Caki2 (cell line): ENCODE measurements at places on chromosomes 1 and 21. TPM values are rescaled to one million over a fixed set of nuclear protein-coding genes. Genes with fewer than 3 reads are reported as not detected.

The LCA5L gene
- total RNA-seq = 2.4 and 2.6 TPM in 2 replicates

The CACNA1S gene
- total RNA-seq = not detected in 2 replicates

The SH2D2A gene
- total RNA-seq = not detected in 2 replicates

The VASH2 gene
- 0.17 and 0.74 TPM in 2 replicates for total RNA-seq

The FCRL1 gene
- total RNA-seq = not detected in 2 replicates

The C1orf141 gene
- total RNA-seq = not detected in 2 replicates

The IBA57 gene
- 1.6 and 11.9 TPM in 2 replicates for total RNA-seq

The FMO1 gene
- not detected in 2 replicates for total RNA-seq

The TMCC2 gene
- total RNA-seq = 7.7 and 9.3 TPM in 2 replicates

The SLC41A1 gene
- 4.7 and 15.0 TPM in 2 replicates for total RNA-seq

The OR2T29 gene
- total RNA-seq = not detected in 2 replicates

The OR2L3 gene
- total RNA-seq = not detected in 2 replicates

The ERO1B gene
- 4.1 and 7.6 TPM in 2 replicates for total RNA-seq

The GPX7 gene
- total RNA-seq = not detected in 2 replicates

The TRAF5 gene
- total RNA-seq = 3.2 and 6.2 TPM in 2 replicates

- DNase-seq = no peak
These were observed 15.9 kb upstream of the NUAK2 start for GRCh38 chr1:205337481-205337880.

- DNase-seq = peak; percentile 85
These were observed 31.0 kb downstream of the UMODL1 start for GRCh38 chr21:42102076-42102475.

DNA sequence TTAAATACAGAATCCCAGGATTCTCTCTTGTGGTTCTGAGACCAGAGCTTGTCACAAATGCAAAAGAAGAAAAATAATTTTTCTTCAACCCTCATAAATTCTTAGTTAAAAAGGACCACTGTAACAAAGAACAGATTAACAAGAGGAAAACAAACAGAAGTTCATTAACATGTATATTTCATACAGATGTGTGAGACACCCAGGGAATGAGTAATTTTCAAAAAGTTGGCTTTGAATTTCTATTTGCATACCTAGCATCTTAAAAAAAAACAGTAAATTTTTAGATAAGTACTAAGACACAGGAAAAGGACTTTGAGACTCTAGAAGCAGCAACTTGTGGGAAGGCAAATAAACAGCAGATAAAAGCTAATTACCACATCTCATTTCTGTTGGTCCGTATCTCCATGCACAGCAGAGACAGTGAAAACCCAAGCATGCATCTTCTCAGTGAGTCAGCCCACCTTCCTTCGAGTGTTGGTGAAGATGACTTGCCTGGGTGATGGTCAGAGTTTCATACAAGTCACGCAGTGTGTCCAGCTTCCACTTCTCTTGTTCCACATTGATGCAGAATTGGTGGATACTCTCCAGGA lies 399.9 kb upstream of the ADAMTS5 start:
- DNase-seq = no peak

DNA sequence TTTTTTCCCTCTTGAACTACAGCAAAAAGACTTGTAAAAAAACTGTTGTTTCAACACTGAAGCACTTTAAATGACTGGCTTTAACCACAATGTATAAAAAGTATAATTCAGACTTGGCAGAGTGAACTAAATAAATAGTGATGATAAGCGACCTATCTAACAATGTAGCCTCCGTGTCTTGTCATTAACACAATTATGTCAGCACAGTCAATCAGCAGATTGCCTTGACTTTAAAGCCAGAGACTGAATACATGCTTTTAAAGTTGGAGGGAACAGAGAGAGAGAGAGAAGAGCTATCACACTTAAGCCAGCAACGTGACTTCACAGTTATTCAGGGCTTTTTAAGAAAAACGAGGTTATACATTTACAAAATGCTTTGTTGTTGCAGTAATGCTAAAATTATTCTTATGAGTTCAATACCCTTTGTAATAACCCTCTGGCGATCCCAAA lies 378.1 kb downstream of the LMO4 start:
- peak; percentile 52 for DNase-seq

- peak; percentile 86 for DNase-seq
These were observed at the start of gene DNAH14 for GRCh38 chr1:224929335-224930237. Gene DNAH14 (plus strand): TSS chr1:224929675. CDS start chr1:224952703, 23,028 bp downstream.

- no peak for DNase-seq
These were observed 6.2 kb downstream of the KCNK1 start for GRCh38 chr1:233620065-233620464.

DNA sequence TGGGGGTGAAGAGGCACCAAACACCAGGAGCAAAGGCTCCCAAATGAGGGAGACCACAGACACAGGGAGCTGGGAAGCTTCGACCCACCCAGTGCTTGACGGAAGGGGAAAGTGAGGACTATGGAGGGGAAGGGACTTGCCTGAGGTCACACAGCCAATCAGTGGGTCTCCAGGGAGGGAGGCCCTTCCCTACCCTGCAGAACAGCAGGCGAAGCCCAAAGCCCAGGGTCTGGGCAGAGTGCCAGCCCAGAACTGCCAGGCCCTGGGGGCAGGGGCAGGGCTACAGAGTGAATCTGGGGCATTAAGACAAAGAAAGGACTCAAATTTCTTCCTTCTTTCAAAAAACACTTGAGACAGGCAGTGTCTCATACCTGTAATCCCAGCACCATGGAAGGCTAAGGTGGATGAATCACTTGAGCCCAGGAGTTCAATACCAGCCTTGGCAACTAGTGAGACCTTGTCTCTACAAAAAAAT lies 45.5 kb upstream of the ECE1 start:
- DNase-seq = peak; percentile 70

GRCh38 chr1:25765923-25766589 lies 33.9 kb upstream of the SELENON start:
- no peak for DNase-seq

- peak; percentile 83 for DNase-seq
These were observed 4.1 kb upstream of the SLC2A1 start for GRCh38 chr1:42962641-42963377.

DNA sequence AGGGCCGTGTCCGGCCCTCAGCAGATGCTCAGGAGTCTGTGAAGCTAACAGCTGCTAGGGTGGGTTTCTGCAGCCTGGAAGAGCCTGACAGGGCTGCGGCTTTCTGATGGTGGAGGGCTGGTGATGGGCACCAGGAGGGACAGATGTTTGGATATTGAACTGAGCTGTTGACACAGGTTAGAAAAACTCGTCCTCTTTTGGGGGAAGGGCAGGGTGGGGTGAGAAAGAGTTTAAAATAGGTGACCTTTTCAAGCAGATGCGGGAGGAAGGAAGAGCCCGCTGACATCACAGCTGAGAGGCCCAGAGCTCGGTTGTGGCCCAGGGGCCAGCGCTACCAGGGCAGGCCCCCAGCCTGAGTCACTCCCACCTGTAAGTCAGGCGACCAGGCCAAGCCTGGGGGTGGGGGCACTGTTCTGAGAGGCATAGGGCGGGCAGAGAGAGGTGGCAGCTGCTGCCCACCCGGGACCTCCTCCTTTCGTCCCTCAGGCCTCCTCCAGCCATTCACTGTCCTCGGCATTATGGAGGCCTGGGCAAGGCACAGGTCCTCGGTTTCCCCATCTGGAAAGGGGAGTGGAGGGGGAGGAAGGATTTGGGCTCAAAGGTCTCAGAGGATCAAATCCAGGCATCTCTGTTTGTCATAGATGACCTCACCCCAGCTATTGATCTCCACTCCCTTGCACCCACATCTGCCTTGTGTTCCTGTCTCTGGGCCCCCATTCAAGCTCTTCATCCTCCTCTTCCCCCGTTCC lies 32.3 kb upstream of the ID3 start:
- peak; percentile 60 for DNase-seq

- DNase-seq = no peak
These were observed 710 bp upstream of the PDXK start for GRCh38 chr21:43717967-43718871.

DNA sequence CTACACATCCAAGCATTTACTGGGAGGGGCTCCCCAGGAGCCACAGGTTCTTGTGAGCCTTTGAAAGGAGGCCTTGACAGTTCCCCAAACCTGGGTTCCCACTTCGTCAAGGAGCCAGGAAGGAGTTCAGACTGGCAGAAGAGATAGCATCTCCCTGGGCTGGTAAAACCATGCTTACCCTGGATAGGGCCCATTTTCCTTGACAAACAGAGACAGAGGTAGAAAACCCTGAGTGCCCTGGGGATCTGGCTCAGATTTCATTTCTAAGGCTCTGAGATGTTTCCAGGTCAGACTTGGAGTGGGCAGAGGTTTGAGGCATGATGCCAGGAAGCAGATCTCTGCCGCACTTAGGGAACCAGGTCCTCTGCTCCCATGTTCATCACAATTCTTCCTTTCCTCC lies 2.7 kb downstream of the ETNK2 start:
- DNase-seq = no peak

- no peak for DNase-seq
These were observed 14.3 kb downstream of the FAM177B start for GRCh38 chr1:222751255-222751654.

DNA sequence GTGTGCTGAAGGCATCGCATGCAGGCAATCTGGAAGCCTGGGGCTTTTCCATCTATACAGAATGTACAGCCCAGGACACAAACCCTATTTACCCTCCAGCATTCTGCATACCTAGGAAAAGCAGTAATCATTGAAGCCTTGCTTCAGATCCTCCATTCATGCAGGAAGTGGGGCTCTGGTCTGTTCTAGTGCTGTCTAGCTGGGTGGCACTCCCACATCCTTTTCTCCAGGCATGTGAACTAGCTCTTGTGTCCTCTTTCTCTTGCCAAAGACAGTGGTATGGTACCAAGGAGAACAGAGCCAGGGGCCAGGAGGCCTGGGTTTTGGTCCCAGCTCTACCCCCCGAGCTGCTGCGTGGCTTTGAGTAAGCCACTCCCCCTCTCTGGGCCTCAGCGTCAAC lies 21.7 kb downstream of the LRP8 start:
- DNase-seq = no peak

DNA sequence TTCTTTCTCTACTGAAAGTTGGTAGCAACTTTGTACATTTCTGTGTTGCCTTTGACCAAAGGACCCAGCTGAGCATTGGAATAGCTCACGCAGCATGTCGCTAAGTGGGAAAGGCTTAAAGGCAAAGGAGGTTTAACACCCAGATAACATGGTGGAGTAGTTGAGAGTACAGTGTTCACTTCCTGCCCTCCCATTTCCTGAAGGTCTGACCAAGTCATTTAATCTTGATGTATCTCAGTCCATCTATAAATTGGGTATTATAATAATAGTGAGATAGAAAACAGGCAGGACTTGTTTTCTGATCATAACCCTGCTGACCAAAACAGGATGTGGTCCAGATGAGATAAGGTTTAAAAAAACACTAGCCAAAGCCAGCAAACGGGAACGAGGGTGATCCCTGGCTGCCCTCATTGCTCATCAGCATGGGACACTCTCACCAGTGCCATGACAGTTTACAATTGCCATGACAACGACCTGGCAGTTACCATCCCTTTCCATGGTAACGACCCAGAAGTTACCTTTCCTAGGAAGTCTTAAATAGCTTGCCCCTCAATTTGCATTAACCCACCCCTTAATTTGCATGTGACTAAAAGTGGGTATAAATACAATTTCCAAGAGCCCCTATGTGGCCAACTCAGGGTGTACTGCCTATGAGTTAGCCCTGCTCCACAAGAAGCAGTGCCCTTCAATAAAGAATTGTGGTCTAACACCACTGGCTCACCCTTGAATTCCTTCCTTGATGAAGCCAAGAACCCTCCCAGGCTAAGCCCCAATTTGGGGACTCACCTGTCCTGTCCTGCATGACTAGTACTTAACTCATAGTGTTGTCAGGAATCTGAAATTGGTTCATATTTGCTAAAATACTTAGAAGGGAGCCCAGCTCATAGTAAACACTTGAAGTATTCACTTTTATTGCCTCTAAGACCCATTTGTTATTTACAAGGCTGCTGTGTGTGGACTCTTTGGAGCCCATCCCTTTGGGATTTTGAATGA lies 28.4 kb upstream of the FHAD1 start:
- peak; percentile 83 for DNase-seq

GRCh38 chr1:206793620-206794019 lies 21.3 kb upstream of the IL10 start:
- no peak for DNase-seq

- DNase-seq = no peak
These were observed 36.4 kb upstream of the FASLG start for GRCh38 chr1:172622541-172622940.

GRCh38 chr1:246518456-246519205 lies 11.6 kb upstream of the SMYD3 start:
- no peak for DNase-seq

- no peak for DNase-seq
These were observed 36.2 kb upstream of the TNFSF4 start for GRCh38 chr1:173243300-173243699.

GRCh38 chr1:226370144-226370923 lies 37.6 kb downstream of the PARP1 start:
- no peak for DNase-seq

DNA sequence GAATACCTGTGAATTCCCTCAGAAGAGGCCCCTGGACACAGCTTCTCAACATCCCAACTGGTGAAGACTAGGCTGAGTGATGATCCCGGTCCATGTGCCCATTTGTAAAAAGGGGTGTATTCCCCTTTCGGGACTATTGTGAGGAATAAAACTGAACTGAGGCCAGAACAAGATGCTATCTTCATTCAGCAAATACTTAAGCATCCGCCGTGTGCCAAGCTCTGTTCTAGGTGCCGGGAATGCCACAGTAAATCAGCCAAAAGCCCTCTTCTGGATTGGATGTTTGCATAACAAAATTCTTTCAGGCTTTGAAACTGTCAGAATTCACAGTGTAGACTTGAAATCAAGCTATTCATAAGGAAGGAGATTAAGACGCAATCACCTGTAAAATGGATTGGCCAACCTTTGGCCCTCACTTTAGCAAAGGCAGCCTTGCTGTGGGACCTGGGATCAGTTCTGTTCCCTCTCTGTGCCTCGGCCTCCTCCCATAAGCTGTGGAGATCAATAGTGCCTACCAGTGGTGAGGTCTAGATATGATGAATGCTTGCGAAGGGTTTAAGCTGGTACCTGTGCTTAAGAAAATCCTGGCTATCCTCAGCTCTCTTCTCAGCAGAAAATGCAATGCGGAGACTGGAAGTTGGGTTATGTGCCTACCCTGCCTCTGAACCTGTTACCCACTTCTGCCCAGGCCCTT lies 1.8 kb downstream of the ALPL start:
- DNase-seq = no peak

- DNase-seq = no peak
These were observed 46.3 kb downstream of the COL18A1 start for GRCh38 chr21:45451091-45451740.
